ENCODE measurements at places on chromosomes 3 and 15.

DNA sequence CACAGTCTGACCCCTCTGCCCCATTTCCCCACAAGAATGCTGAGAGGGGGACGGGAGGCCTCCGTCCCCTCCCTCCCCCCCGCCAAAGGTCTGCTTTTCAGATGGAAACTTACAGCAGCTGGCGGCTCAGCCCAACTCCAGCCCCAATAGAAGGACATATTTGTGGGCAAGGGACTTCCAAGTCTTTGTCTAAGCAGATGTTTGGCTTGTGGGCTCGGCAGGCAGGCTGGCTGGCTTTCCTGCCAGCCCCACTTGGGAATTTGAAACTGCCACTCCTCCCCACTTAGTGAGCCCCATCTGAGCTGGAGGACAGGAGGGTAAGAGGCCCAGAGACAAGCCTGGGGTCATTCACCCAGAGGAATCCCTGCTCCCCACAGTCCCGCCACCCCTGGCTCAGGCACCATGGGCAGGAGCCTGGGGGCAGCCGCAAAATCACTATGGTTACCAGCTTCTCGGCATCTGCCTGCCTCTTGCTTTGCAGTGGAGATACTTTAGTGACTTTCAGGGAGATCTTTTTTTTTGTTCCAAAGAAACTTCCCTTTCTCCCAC is 53.6 kb downstream of the LMCD1 start:
- no peak for DNase-seq

- DNase-seq, result no peak
Observed at GRCh38 chr3:156563900-156564682, 9.2 kb upstream of the SSR3 start.

GRCh38 chr15:73264881-73265280 is 103.9 kb downstream of the HCN4 start:
- DNase-seq, result no peak

- DNase-seq, result no peak
Observed at GRCh38 chr3:156576651-156577348, 21.9 kb upstream of the SSR3 start.

GRCh38 chr15:52011711-52012144 is 7.3 kb upstream of the MAPK6 start:
- DNase-seq, result no peak

DNA sequence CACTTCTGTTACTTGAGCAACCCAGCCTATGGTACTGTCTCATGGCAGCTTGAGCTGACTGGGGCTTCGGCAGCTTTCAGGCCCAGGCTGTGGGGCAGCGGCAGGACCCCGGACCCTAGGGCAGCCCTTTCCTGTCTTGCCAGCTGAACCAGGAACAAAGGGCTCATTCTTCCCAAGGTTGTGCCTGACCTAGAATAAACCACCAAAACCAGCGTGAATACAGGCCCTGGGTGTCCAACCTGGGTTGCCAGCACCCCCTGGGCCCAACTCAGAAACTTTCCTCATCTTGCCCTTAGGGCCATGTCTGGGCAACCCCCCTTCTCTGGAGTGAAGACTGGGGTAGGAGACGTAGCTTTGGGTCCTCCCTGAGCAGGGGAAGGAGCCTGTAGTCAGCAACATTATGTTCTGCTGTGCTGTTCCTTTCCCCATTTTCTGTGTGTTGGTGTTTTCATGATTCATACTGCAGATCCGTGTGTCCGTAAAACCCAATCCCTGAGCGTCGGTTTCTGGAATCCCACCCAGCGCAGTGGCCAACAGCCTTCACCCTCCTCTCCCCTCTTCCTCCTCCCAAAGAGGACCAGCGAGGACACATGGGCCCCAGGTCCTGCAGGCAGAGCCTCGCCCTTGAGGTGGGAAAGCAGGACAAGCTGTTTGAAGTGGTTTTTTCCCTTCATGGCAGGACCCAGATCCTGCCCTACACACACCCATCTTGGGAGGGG is 33.5 kb downstream of the TKT start:
- no peak for DNase-seq

GRCh38 chr3:169666076-169666375 is 2.5 kb upstream of the MECOM start:
- DNase-seq, result no peak

DNA sequence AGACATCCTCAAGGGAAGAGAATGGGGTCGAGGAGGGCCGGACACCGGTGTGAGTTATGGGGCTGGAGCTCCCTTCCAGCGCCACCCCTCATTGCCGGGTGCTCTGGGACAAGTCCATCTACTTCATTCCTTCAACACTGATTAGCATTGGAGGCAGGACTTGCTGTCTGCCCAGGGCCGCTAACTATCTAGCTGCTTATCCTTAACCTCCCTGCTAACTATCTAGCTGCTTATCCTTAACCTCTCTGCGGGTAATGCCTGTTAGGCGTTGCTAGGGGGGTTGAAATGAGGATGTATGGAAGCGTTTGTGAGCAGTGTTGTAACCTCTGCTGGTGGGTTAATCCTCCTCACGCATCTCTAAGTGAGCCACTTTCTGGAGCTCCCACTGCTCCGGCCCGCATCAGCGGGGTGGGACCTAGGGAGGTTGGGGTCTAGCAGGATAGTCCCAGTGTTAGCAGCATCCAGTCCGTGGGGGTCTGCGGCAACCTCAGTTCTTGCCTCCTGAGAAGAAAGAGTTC is 10.9 kb upstream of the CHAC1 start:
- DNase-seq, result no peak

DNA sequence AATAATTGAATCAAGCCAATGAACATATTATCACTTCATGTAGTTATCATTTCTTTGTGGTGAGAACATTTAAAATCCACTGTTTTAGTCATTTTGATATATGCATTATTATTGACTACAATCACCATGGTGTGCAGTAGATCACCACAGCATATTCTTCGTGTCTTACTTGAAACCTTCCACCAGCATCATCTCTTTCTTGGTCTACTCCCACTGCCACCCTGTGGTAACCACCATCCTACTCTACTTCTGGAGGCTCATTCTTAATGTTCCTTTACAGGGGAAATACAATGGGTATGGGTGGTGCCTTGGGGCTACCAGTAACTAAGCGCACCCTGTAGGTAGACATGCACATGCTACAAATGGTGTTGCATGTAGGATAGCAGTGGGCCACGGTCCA is 25.4 kb downstream of the PXK start:
- no peak for DNase-seq

- DNase-seq, result no peak
Observed at GRCh38 chr15:59437142-59437816, 707 bp upstream of the FAM81A start.

GRCh38 chr3:134998855-134999254 is 203.8 kb downstream of the EPHB1 start:
- no peak for DNase-seq

DNA sequence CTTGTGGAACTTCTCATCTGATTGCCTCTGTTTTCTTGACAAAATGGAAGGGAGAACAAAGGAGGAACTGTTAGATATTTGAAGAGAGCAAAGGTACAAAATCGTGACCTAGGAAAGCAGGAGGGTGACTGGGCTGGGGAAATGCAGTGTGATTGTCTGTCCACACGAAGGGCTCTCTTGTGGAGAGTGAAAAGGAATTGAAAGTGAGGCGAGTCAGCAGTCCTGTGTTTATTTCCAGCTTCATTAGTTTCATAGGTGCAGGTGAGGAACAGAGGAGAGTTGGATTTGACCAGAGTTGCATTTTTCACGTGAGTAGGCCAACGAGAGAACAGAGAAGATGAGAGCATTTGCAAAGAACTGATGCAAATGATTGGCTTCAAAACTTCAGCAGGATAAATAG is 336.4 kb upstream of the SATB1 start:
- no peak for DNase-seq

DNA sequence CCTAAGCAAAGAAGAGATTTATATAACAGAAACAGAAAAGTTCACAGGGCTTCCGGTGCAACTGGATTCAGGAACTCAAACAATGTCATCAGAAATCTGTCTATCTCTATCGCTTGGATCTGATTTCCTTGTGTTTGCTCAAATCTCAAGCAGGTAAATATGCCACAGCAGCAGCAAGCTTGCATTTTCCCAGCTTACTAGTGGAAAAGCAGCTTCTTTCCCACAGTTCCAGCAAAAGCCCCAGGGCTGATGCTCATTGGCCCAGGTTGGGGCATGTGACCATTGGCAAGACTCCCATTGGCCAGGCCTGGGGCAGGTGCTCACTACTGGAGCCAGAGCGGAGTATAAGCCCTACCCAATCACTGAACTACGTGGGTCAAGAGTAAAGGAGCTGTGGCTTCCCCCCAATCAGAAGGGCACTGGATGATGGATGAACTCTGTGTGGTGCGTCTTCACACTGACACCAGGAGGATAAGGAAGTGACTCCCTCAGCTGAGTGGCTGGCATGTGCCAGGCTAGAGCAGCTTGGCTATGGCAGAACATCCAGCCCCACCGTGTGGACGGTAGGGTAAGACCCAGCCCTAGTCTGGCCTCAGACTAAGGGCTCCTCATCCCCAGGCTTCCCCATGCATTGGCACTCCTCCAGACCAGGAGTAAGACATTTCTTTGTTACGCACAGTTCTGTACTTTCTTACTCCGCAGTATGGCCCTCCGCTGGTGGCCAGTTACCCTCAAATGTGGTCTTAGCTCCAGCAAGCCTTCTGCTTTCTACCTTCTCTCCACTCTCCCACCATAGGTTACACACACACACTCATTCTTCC is 13.1 kb upstream of the VIPR1 start:
- DNase-seq, result no peak

- peak; percentile 39 for DNase-seq
Observed at GRCh38 chr15:100602823-100603393, 519 bp downstream of the ASB7 start.

DNA sequence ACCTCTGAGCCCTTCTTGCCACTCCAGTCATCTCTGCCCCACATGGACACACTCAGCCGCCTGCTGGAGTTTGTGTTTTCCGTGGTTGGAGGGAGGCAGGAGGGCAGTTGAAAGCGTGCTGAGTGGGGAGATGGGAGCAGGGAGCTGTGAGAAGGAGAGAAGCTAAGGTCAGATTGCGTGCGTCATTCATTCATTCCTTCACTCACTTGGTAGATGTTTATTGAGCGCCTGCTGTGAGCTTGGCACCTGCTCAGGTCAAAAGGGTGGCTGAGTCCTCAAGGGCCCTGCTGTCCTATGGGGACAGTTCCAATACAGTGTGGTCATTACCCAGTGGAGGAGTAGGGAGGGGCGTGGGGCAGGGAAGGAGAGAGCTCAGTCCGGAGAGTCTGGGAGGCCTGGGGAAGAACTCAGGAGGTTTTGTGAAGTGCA is 23.5 kb downstream of the LIMD1 start:
- DNase-seq, result no peak

DNA sequence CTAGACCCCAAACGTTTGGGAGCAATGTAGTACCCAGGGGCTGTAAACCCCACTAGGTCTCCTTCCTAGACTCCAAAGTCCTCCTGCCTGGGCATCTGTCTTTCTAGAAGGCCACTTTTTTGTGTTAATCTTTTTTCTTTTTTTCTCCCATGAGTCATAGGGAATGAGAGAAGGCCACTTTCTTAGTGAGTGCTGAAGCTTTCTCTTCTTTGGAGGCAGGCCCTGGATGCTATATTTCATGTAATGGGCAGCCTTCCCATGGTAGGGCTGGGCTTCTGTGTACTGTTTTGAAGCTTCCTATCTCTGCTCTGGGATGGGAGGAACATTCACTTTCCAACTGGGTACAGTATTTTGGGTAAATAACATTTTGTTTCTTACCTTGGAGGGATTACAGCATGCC is 15.2 kb upstream of the RTP2 start:
- DNase-seq, result no peak

DNA sequence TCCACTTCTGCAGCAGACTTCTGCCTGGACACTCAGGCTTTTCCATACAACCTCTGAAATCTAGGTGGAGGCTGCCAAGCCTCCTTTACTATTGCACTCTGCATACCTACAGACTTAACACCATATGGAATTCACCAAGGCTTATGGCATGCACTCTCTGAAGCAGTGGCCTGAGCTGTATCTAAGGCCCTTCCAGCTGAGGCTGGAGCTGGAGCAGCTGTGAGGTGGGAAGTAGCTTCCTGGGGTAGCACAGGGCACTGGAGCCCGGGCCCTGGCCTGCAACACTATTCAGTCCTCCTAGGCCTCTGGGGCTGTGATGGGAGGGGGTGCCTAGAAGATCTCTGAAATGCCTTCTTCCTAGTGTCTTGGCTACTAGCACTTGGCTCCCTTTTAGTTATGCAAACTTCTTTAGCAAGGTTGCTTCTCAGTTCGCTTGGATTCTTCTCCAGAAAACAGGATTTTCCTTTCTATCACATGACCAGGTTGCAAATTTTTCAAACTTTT is 186.6 kb upstream of the RORA start:
- no peak for DNase-seq

DNA sequence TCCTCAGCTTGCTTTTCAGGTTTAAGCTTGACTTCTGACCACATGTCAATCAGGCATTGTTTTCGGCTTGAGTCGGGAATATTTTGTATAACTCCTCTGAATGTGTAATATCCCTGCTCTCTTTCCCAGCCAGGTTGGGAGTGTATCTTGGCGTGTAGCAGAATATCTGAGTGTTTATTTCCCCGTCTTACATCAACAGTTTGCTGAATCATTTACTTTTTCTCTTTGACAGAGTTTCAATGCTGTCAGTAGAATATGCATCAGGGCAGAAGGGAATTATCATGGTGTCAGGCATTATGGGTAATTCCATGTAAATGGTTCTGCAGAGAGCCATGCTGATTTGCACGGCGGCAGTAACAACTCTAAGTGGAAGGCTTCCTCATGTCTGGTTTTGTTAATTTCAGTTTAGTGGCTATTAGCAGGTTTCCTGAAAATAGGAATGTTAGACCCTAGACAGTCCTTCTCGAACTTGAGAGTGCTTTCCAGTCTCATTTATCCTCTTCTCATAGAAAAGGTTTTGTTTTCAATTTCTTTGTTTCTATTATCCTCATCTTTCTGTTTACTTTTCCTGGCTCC is 566.3 kb downstream of the AGBL1 start:
- no peak for DNase-seq

DNA sequence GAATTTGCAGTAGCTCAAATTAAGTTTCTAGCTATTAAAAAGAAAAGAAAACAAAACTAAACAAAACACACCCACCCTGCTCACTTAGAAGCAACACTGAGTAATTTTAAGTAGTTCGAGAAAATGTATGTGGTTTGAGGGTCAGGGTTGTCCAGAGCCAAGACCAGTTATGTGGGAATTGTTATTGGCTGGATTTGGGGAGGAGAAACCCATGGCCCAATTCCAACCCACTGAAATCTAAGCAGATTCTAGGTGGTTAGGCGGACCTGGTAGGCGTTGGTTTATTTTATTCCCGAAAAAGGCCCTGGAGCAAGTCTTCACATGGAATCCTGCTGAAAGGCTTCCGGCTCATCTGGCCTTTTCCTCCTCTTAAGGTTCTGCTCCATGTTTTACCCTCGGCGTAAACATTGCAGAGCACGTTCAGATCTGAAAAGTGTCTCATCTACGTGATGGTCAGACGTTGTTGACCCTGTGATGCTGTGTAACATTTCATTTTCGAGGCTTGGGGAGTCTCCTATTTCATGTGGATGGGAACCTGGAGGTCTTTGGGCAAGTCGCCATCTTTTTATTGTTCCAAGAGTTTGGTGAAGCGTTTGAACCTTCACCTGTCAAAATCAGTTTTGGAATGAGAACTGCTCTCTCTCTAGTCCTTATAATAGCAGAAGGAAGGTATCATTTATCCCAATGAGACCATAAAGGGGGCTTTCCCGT is 64.0 kb downstream of the FLNB start:
- DNase-seq, result no peak

- peak; percentile 38 for DNase-seq
Observed at GRCh38 chr3:120147072-120147871, 53.0 kb upstream of the GSK3B start.

- no peak for DNase-seq
Observed at GRCh38 chr3:12904951-12905315, 63.6 kb upstream of the RPL32 start.
